ENCODE measurements at places on chromosomes 11 and 22.

DNA sequence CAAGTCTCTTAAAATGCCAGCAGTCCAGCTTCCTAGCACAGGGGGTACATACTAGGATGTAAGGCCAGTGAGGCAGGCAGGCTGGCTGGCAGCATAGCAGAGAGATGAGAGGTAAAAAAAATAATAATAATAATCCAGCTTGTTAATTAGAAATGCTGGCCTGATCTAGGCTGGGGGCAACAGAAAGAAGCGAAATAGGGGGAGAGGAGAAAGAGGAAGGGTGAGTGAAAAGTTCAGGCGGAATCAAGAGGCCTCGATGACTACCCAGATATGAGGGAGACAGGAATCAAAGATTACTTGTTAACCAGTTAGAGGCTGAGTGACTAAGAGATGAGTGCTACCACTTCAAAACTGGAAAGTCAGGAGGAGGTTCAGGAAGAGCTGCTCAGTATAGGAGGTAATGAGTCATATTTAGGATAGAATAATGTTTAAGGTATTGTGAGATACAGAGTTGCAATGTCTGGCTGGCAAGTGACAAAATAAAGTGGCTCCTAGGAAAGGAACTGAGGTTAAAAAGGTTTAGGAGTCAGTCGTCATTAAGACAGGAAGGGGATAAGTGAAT is 2.8 kb downstream of the ALKBH8 start:
- no peak for DNase-seq

GRCh38 chr11:86519064-86519911 is 144.6 kb downstream of the CCDC81 start:
- DNase-seq, result no peak

DNA sequence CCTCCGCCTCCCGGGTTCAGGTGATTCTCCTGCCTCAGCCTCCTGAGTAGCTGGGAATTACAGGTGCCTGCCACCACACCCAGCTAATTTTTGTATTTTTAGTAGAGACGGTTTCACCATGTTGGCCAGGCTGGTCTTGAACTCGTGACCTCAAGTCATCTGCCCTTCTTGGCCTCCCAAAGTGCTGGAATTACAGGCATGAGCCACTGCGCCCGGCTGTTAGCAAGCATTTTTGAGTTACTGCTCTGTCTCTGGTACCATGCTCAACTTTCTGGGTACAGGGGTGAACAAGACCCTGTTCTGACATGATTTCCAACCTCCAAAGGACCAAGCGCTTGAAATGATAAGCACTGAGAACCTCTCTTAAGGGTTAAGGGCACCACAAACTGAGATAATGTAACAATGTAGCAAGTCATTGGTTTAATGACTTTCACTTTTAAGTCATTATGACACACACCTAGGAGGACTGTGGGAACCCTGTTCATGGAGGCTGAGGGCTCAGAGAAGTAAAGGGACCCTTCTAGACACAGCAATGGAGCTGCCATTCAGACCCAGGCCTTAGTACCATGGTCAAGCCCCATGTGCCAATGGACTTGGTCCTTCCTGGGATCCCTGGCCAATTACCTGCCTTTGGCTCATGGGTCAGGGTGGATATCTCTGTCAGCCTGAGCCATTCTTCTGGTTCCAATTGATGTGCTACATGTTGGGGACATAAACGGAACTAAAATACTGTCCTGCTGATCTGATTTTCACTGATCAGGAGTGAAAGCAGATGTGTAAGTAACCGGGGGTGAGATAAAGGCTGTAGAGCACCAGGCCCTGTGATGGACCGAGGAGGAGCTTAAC is 11.6 kb downstream of the SLC3A2 start:
- no peak for DNase-seq

DNA sequence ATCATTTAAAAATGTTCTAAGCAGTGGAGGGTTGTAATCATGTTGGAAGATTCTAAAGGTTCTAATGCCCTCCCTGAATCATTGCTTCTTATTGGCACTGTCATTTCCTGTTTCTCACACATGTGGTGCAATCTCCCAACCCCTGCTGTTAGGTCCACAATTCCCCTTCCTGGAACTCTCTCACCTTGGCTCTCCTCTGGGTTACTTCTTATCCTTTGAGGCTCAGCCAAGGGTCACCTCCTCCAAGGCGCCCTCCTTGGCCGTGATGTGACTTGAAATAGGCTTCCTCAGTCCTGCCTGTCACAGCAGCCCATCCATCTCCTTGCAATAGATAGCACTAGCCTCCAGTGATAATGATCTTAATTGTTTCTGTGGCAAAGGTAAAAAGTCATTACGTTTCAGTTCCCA is 149.8 kb downstream of the TTC17 start:
- DNase-seq, result peak; percentile 62

DNA sequence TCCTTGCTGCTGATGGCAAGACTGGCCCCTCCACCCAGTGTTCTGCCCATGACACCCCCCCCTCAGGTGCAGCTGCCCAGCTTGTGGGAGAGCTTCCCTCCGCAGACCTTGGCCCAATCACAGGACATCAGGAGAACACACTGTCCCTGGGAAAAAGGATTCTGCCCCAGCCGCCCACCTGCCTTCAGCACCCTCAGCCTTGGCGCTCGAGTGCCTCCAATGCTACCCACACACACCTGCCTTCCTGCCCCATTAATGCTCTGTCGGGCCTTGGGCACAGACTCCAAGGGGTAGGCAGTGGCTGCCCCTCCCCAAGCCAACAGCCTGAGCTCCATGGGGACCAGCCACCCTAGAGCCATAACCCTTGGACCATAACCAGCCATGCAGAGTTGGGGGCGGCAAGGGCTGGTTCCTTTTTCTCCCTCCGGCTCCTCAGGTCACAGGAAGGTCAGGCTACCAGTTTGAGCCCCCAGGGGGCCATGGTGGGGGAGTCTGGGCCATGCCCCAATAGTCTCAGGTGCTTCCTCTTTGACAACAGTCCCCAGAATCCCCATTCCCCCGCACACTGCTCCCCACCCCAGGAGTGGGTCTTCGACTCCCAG is 1.3 kb upstream of the ZNF70 start:
- no peak for DNase-seq

DNA sequence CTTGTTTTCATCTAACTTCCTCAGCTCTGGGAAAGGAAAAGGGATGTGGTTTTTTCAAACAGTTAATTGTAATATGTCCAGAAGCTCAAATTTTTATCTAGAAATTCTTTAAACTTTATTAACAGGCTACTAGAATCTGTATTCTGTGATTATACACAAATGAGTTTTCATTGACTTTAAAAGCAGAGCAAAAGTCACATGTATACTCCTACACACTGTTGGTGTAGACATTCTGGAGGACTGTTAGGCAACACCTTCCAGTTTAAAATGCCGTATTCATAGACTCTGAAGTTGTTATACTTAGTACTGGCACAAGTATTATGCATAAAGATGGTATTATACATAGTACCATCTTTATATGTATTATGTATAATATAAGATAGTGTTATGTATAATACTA is 64.9 kb downstream of the SPECC1L start:
- DNase-seq, result no peak

- DNase-seq, result peak; percentile 34
These were observed at the start of gene ALKBH8 for GRCh38 chr11:107565219-107565937. TSS of gene ALKBH8 (minus strand) at chr11:107565735. CDS start at chr11:107560893, 4,842 bp downstream.

DNA sequence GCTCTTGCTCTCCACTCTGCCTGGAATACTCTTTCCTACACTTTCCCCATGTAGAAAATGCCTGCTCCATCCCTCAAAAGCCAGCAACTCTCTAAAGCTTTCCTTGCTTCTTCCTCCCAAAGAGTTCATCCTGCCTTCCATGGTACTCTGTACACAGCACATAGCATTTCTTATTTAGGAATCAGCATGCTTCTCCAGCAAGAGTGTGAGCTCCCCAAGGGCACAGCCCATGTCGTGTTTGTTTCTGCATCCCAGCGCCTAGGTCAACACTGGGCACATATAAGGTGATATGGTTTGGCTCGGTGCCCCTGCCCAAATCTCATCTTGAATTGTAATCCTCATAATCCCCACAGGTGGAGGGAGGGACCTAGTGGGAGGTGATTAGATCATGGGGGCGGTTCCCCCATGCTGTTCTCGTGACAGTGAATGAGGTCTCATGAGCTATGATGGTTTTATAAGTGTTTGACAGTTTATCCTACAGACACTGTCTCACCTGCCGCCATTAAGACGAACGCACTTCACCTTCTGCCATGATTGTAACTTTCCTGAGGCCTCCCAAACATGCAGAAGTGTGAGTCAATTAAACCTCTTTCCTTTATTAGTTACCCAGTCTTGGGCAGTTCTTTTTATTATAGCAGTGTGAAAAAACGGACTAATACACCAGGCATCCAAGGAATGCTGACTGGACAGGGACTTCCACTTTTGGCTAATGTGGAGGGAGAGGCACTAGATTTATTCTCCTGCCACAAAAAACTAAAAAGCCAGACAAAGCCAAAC is 8.2 kb downstream of the VPS37C start:
- no peak for DNase-seq
